NCI-H1105 (cell line): ENCODE measurements at places on chromosomes 1 and 21.

DNA sequence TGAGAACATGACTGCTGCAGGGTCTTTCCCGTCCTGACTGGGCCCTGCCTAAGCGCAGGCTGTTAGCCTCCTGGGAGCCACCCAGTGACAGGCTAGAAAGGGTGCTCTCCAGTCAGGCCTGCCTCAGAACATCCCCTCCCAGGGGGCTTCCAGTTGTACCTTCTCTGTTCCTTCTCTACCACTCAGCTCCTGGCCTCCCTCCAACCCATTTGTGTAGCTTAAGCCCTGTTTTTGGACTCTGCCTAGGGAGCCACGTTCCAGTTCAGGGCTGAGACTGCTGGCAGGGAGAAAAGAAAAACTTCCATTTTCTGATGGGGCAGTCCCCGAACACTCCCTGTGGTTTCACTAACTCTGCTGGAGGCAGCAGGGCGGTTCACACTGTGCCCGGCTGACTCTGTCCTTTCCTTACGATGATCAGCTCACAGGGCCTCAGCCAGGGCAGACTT is 15.3 kb upstream of the POU3F1 start:
- no peak for DNase-seq

GRCh38 chr1:151585622-151586021 is 26.2 kb upstream of the SNX27 start:
- no peak for DNase-seq

DNA sequence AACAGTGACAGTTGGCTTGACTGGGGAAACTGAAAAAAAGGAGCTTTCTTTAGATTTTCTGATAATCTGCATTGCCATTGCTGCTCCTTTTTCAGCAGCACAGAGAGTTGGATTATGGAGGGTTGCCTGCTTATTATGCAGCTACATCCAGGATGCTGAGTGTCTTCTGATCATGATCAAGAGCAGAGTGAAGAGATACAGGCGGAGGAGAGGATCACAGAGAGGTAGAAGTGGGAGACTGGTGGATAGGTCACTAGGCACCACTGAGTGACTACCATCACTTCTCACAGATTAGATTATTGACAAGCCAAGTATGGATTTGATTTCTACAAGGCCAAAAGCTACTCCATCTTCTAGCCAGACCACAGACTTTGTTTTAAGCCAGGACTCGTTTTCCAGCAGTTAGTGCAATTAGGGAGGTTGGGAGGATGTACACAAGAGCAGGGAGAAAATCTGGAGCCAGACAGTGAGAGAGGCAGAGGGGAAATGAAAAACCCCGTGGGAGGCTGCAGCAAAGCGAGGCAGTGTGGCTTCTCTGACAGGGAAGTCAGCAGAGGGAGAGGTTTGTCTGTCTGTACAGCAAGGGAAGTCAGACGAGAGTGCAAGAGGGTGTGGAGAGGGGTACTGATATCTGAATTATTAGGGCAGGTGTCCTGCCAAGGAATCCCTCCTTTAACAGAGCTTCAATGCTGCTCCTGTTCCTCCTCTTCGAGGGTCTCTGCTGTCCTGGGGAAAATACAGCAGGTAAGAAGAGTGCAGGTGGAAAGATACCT is at the start of gene CD1E:
Gene CD1E (plus strand): TSS at position 592 of the 773 bp plus-strand sequence. CDS start 95 bp downstream, at position 687.
- DNase-seq, result no peak

DNA sequence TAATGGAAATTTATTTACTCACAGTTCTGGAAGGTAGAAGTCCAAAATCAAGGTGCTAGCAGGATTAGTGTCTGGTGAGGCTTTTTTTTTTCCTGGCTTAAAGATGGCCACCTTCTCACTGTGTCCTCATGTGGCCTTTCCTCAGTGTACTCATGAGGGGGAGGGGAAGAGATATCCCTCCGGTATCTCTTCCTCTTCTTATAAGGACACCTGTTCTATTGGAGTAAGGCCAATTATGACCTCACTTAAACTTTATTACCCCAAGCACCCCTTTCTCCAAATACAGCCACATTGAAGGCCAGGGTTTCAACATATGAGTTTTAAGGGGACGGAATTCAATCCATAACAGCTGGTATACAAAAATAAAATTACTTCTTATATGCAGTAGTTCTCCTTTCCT is 203.7 kb upstream of the C1orf87 start:
- DNase-seq, result no peak

DNA sequence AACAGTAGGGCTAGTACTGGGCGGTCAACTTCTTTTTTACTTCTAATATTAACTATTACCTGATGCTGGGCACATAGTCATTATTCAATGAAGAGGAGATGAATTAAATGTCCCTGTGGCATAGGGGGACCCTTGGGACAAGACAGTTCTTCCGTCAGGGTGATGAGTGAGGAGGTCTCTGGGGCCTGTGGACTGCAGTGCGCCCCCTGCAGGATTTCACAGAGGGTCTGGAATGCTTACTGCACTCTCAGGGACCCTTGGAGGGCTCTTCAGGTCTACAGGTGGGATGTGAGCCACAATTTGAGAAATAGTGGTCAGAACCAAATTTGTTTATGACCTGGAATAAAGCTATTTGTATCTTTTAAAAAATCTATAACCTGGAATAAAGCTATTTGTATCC is 149.4 kb downstream of the FAM78B start:
- no peak for DNase-seq

GRCh38 chr1:1915911-1916840 is 1.1 kb downstream of the CALML6 start:
- no peak for DNase-seq

DNA sequence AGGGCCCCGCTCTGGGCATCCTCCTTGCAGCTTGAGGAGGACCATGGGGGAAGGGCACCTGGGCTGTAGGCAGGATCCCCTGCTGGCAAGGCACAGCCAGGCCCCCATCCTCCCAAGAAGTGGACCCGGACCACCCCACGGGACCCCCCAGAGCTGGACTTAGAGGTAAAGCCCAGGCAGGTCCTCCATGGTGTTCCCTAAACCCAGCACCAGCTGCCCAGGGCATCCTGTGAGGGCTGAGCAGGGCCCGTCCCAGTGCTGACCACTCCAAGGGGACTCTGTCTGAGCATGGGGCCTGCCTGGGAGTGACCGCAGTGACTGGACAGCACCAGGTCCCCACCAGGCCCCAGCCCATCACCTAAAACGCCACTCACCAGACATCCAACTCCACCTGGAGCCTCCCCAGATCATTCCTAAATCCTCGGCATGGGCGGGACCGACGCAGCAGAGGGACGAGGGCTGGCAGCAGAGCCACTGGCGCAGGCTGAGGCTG is 21.3 kb downstream of the COL6A2 start:
- DNase-seq, result no peak

DNA sequence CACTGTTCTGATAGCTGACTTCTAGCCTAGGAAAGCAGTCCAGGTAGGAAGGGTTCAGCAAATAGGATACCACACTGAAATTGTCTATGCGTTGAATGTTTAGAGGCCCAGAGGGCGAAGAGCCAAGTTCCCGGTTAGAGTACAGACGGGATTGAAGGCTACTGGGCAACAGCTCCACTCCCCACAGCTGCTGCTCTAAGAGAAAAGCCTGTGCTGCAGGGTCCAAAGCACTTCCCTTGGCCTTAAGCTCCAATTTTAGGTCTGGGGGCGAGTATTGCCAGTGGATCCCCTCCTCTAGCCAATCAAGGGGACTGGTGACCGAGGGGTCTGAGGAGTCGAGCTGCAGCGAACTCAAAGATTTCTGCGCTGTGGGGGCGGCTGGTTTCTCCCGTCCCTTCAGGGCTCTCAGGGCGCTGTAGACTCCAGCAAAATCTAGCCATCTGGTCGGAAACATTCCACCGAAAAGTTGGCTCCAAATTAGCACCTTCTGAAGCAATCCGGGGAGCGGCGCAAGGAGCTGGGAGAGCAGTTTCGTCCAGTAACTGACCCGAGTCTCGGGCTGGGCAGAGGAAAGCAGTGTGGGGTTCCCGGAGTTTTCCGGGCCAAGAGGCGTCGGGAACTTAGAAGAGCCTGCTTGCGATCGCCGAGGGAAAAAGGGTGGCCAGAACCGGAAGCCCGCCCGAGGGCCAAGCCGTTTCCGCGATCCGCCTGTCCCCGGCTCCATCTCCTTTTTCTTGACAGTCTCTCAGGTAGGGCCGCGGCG is 748 bp downstream of the PPP1R15B start:
- DNase-seq, result peak; percentile 18

- no peak for DNase-seq
These were observed 10.7 kb downstream of the RRP1 start for GRCh38 chr21:43800124-43800523.

GRCh38 chr1:31805318-31805717 is 10.5 kb downstream of the SPOCD1 start:
- DNase-seq, result no peak

DNA sequence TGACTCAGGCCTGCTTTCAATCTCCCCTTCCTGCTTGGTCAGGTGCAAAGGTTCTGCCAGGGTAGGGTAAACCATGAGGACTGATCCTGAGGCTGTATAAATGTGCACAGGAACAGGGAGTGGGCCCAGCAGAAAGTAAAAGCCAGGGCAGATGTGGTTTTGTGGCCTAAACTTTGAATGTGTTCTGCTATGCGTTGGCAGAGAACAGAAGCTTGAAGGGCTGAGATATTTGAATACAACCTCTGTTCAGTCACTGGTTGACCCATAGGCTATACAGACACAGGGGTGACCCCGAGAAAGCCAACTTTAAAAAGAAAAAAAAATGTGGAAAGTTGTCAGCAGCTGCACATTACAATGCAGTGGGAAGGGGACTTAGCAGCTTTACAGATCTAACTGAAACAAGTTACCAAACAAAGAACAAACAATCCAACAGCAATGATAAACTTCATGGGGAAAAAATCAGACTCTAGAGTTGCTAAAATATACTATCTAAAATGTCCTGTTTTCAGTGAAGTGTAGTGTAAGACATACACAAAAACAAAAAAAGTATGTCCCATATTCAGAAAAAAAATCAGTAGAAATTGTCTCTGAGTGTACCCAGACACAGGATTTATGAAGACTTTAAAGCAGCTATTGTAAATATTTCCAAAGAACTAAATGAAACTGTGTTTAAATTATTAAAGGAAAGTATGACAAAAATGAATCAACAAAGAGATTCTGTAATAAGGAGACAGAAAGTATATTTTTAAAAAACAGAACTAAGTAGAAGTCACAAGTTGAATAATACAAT is 216.1 kb downstream of the RPS6KC1 start:
- DNase-seq, result no peak

GRCh38 chr1:3127738-3128137 is 58.7 kb downstream of the PRDM16 start:
- DNase-seq, result no peak

DNA sequence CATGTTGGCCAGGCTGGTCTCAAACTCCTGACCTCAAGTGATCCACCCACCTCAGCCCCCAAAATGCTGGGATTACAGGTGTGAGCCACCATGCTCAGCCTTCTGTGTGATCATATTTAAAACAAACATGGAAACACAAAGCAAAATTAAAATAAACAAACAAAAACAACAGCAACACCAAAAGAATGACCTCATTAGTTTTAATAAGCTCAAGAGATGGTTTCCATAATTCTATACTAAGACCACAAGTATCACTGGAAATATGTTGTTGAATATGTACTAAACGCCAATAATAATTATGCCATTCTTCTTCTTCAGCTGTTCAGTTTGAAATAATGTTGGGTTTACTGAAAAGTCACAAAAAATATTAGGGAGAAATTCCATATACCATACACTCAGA is 526.4 kb downstream of the LRRIQ3 start:
- DNase-seq, result no peak

- DNase-seq, result no peak
These were observed 212.4 kb downstream of the CRB1 start for GRCh38 chr1:197480446-197480845.

DNA sequence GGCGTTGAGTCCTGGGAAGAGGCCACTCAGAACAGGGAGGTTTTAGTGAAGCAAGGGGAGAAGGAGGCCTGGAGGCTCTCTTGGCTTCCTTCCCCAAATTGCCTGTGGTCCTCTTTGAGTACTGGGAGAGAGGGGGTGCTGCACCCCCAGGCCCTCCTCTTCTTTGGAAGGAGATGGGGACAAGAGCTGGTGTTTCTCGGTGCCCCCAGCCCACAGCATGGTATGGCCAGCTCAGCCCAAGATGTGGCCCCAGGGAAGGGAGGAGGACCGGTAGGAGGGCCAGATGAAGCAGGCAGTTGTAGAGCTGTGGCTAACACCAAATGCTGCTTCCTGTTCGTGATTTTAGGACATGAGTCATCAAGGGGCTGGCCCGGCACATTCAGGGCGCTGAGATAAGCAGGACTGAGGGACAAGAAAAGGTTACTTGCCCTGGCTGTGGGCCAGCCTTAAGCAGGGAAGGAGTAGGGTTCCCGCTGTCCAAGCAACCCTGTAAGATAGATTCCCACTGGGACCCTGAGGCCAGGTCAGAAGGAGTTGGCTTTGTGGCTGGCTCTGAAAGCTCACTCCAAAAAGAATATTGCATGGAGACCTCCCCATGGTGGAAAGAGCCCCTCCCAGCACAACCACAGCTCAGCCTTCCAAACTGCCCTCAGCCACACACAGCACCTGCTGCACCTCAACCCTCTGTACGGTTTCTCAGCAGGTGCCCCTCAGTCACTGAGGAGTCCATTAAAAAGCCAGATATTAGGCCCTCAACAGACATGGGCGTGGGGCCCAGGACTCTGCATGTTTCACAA is 4.9 kb upstream of the TNFRSF1B start:
- DNase-seq, result no peak

DNA sequence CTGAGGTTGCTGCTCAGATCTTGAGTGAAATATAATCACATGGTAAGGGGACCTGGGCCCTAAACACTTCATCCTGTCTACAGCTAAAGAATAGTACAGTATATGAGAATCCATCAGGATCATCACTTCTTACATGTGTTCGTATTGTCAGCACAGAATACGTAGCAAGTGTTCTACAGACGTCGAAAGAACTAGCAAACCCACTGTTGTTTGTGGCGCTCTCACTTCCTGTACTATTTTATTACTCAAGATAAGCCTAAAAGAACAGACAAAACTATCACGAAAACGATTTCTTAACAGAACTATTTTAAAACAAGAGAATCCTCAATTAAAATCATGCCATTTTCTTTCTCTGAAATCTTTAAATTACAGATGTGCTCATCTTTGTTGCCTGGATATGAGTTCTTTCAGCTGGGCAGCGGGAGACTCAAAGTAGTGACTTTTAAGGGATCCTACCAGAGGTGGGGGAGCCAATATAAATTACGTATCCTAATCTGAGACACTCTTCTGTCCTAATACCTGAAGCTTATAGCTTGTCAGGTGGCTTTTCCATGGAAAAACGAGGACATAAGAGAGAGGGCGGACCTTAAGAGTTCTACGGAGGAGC is 724 bp downstream of the ST7L start:
- DNase-seq, result no peak

GRCh38 chr1:6935911-6936690 is 150.8 kb downstream of the CAMTA1 start:
- no peak for DNase-seq
